Upper lobe of right lung (tissue), 1 donor: ENCODE measurements at places on chromosomes 4 and X. TPM values are rescaled to one million over a fixed set of nuclear protein-coding genes. Genes with fewer than 3 reads are reported as not detected.

DNA sequence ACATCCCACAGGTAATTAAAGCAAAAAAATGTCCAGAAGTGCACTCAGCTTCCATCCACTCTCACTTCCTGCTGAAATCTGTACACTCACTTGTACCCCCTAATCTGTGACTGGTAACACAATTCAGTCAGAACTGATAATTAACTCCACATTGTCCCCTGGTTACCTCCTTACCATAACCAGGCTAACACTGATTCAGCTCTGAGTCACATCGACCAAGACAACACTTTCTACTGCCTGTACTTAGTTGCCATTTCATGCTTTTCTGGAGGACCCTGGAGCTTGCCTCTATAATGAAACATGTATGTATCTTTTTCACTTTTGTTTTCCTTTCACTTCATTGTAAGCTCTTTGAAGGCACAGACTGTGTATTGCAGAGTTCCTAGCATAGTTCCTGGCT, 130.9 kb upstream of the GABRG1 start:
- no peak for DNase-seq

DNA sequence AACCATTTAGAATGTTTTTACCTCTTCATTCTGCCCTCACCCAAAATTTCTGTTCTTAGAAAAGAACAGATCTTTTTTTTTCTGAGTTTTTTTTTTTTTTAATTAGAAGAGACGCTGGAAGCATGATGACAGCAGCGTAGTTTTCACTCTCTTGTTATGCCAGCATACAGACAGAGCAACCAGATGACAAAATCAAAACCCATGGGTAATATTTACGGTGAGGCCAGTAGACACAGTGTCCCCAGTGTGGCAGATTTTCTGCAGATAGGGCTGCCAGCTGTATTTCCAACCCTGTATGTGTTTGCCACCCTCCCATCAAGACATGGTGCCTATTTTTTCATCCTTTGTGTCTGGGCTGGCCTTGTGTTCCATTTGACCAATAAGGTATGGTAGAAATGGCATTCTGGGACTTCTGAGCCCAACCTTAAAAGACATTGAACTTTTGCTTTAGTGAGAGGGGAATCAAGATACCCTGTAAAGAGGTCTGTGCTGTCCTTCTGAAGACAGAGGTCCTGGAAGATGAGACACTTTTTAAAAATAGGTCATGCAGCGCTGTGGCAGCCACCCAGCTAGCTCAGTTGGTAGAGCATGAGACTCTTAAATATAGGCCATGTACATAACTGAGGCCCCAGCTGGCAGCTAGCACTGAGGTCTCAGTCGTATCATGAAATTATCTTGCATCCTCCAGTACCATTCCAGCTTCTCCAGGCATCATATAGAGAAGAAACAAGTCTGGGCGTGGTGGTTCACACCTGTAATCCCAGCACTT, 6.7 kb upstream of the ZNF41 start:
- DNase-seq, result no peak

GRCh38 chrX:66677430-66677829, 38.6 kb upstream of the EDA2R start:
- DNase-seq, result no peak

DNA sequence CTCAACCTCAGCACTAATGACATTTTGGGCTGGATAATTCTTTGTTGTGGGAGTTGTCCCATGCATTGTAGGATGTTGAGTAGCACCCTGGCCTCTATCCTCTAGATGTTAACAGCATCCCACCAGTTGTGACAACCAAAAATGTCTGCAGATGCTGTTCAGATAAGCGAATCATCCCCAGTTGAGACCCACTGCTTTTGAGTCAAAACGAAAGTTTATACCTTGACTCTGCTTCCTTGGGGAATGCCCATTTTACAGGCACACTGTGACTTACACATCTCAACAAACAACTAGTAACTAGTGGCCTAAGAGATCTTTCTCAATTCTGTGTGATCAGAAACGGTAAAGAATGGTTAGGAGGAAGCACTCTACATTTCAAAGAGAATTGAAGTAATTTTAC, 37.0 kb downstream of the SEPSECS start:
- no peak for DNase-seq

Gene NPY5R
- 0.38 TPM for total RNA-seq

Gene TNMD
- total RNA-seq, result not detected
